ENCODE measurements at places on chromosomes 7 and 10.

DNA sequence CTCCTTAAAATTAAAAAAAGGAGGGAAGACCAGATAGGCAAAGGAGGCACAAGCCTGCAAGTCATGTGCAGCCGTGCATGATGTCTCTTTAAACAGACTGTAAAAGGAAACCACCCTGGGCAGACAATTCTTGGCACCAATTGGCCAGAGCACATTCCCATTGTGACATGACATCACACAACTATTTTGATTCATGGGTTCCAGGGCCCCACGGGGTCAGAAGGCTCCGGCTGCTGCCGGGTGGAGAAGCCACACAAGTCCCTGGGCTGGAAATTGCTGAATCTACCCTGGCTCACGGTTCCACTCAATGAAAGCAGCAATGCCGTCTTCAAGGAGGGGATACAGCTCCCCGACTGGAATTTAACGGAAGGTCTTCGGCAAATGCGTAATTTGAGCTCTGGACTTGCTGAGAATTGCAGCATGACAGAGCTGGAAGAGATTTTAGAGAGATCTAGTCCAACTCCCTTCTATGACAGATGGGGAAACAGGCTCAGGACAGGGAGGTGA lies 140.5 kb downstream of the PRKAG2 start:
- DNase-seq = peak; percentile 95

DNA sequence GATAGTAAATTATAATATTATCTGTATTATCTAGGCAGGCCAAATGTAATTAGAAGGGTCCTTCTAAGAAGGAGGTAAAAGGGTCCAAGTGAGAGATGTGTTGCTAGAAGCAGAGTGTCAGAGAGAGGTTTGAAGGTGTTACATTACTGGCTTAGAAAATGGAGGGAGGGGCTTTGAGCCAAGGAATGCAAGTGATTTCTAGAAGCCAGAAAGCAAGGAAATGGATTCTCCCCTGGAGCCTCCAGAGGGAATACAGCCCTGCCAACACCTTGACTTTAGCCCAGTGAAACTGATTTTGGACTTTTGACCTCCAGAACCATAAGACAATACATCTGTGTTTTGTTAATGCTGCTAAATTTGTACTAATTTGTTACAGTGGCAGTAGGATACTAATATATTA lies 97.9 kb upstream of the IL6 start:
- DNase-seq = no peak

DNA sequence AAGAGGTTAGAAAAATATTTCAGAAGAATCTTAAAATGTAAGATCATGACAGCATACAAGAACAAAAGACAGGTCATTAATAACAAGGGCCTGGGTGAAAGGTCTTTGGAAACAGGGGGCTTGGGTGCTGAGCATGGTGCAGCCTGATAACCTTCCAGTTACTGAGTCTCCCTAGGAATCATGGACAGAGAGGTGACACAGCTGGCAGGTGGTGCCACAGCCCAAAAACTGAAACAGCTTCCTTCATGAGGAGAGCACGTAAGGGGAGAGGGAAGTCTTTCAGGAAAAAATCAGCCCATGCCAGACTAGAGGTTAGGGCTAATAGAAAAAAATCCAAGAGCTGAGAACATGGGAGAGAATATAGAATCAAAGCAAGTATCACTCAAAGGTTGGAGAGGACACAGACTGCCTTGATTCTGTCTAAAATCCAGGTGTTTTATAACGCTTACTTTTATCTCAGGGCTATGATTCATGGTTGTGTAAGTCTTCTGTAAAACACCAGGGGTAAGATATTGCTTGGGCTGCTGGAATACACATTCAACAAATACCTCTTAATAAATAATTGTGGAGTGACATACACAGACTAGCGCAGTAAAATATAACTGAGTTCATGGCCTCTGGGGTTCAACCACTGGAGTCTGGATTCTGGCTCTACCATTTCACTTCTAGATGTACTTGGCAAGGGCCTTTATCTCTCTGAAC lies 88.1 kb downstream of the SEMA3C start:
- peak; percentile 55 for DNase-seq

- DNase-seq = no peak
These were observed 9.2 kb downstream of the NUP42 start for GRCh38 chr7:23191022-23191421.

DNA sequence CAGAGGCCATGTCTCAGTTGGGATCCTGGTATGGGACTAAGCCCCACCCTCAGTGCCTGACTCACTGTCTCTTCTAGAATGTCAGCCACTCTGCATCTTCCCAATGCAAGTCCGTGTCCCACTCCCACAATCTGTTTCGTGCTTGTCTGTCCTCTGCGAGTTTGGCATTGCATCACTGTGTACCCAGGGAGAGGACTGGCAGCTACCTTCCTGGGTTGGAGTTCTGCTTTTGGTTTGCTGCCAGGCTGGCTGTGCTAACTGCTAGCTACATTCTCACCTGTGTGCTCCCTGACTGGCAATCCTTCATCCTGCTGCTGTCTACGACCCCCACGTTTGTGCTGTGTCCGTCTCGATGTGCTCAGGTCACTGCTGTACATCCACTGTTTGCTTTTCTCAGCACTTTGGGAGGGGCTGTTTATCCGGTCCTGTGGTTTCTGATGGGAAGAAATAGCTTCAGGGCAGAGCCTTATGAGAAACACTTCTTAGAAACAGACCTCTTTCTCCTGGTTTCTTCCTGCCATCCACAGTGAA lies 56.0 kb upstream of the GLI3 start:
- no peak for DNase-seq

GRCh38 chr10:99709480-99710229 lies 22.3 kb downstream of the COX15 start:
- no peak for DNase-seq

GRCh38 chr7:442457-442856 lies 77.2 kb downstream of the PDGFA start:
- DNase-seq = no peak

- DNase-seq = no peak
These were observed 44.5 kb downstream of the LANCL2 start for GRCh38 chr7:55409482-55410225.

DNA sequence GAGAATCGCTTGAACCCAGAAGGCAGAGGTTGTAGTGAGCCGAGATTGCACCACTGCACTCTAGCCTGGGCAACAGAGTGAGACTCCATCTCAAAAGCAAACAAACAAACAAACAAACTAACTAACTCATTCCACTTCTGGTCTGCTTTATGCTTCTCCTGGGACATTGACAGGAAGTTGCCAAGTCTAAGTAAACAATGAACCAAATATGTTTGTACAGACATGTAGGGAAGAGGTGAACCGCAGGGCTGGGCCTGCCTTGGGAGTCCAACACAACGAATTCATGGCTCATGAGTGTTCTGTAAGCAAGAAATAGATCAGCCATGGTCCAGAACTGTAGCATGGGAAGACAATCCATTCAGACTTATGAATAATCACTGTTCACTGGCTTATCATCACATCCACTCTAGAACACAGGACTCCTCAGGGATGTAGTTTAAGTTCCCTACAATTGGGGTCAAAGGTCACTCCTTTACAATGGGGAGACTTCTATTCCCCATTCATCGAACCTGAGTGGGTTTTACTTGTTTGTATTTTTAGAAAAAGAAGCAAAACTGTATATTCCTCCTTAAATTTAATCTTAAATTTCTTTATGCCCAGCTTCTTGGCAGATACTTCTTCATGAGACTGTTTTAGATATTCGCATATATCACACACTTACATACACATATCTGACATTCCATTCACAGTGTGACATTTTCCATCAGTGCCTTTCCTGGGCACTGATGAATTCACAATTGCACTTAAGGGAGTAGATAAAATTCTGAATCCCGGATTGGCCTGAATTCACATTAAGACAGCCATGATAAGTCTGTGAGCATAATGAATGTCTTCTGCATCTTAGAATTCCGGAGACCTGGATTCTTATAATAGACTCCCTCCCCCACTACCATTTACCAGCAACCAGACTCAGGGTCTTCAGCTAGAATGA lies 159.1 kb upstream of the EEPD1 start:
- DNase-seq = peak; percentile 35

DNA sequence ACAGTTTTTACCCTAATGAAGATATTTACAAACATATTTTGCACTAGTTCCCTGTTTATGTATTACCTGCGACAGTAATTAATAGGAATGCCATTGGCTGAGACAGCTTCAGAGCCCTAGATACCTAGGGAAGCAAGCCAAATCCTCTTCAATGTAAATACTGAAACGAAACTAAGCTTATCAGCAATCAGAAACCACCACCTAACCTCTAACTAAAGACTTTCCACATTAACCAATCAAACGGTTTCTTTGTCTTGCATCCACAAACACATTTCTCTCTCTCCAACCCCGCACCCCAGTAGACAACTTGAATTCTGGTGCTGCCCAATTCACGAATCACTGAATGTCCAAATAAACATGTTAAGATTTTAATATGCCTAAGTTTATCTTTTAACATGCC lies 474.4 kb upstream of the C7orf33 start:
- DNase-seq = no peak

GRCh38 chr10:118810796-118811505 lies 56.2 kb upstream of the CACUL1 start:
- no peak for DNase-seq

GRCh38 chr10:43253461-43254198 lies 13.2 kb downstream of the RASGEF1A start:
- no peak for DNase-seq

- no peak for DNase-seq
These were observed 30.1 kb downstream of the DENND2A start for GRCh38 chr7:140610204-140611165.

GRCh38 chr7:84245835-84246234 lies 51.2 kb upstream of the SEMA3A start:
- no peak for DNase-seq

GRCh38 chr7:18425838-18426445 lies 69.6 kb upstream of the HDAC9 start:
- no peak for DNase-seq

DNA sequence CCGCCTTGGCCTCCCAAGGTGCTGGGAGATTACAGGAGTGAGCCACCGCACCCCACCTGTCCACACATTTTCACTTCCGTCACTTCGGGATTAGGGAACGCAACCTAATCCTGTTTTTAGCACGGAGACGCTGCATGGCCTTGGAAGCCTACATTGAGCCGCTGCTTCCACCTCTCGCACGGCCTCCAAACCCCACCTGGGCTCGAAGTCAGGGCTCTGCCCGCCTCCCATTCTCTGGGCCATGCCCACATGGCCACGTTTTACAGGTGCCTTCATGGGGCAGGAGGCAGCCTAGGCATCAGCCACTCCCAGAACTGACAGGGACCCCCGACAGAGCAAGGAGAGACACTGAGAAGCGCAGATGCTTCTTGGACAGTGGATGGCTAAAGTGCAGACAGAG lies 100.6 kb downstream of the OAT start:
- DNase-seq = no peak

DNA sequence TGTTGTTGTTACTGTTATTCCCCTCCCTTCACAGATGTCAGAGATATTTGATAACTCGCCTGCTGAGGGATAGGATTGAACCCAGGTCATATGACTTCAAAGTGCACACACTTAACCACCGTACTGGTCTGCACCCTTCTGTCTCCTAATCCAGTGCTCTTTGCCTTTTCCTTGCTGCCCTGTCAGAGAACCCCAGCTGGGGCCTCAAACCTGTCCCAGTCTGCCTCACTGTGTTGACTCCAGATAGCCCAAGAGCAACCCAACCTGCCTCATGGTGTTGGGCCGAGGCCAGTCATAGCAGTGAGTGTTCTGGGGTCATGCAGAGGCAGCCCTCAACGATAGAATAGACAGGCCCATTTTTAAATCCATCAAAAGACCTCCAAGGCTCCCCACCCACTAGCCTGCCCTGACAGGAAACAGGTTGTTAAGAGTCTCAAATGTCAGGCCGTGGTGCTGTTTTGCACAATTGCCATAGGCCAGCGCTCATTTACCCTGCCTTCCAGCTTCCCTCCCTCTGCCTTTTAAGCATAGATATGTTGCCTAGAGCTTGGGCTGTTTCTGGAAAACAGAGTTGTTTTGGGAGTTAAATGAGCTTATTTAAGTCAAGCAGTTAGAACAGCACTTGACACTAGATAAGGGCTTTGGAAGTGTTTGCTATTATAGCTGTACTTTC lies 37.0 kb upstream of the PDCD4 start:
- peak; percentile 25 for DNase-seq

GRCh38 chr10:131474416-131474815 lies 162.9 kb upstream of the TCERG1L start:
- no peak for DNase-seq

- DNase-seq = no peak
These were observed 101.9 kb upstream of the FAM204A start for GRCh38 chr10:118444069-118444468.

- no peak for DNase-seq
These were observed 18.4 kb downstream of the GPNMB start for GRCh38 chr7:23264916-23265458.

DNA sequence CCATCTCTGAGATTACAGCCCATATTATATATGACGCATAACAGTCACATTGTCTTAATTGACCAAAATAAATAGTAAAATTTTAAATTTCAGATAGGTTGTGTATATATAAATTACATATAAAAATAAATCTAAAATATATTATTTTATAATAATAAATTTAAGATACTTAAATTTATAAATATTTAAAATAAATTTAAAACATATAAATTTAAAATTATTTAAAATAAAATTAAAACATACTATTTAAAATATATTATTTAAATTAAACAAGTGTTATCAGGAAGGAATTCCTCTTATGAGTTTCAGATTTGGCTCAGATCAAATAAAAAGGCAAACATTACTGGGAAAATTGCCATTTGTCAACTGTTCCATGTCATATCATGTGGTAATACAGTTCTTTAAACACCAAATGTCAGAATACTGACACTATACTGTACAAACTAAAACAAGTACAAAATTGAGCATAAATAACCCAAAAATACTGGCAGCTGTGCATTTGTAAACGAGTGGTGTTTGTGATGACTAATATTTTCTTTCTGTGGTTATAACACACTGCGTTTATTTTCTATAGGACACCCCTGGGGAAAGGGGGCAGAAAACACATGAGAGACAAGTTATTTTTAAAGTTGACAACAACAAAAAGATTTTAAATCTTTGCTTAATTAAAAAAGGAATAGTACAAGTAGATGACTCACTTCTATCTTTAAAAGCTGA lies 71.3 kb upstream of the DGKB start:
- no peak for DNase-seq

- DNase-seq = peak; percentile 66
These were observed 161.8 kb upstream of the LAMB4 start for GRCh38 chr7:108291791-108292440.

GRCh38 chr7:18515067-18515466 lies 19.5 kb downstream of the HDAC9 start:
- DNase-seq = peak; percentile 70

DNA sequence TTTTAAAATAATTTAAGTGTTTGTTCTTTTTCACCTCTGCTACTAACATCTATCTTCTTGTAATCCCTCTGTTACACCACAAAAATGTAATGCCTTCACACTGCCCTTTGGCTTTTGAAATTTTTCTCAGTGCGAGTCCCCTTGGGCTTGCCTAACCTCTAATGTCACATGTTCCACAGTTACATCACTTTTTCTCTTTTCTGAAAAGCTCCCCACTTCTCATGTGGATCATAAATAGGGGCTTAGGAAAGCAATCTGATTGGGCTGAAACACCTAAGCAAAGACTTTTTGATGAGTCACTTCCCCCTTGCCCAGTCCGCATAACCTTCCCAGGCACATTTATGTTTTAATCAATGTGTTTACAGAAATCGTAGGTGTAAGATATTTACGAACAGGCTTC lies 288.2 kb downstream of the IPMK start:
- DNase-seq = peak; percentile 27

- no peak for DNase-seq
These were observed 816 bp downstream of the TECPR1 start for GRCh38 chr7:98251231-98251600.

GRCh38 chr7:122412883-122413282 lies 108.3 kb upstream of the FEZF1 start:
- peak; percentile 91 for DNase-seq
